Neural progenitor cell (in vitro differentiated cells): ENCODE measurements at places on chromosomes 5 and 9. TPM values are rescaled to one million over a fixed set of nuclear protein-coding genes. Genes with fewer than 3 reads are reported as not detected.
A peak's percentile ranks its signal among the peaks of the same experiment; 100 is the strongest.

- DNase-seq, result no peak
- no peaks in the 10 kb centered on the region for H3K27me3 ChIP-seq
- H3K36me3 ChIP-seq, result no peaks in the 10 kb centered on the region
- H3K27ac ChIP-seq, result no peak overlapping the region
- H3K4me1 ChIP-seq, result peaks cover 3% of the 10 kb centered on the region
Measured at GRCh38 chr9:120750421-120750820, 36.2 kb upstream of the MEGF9 start.

DNA sequence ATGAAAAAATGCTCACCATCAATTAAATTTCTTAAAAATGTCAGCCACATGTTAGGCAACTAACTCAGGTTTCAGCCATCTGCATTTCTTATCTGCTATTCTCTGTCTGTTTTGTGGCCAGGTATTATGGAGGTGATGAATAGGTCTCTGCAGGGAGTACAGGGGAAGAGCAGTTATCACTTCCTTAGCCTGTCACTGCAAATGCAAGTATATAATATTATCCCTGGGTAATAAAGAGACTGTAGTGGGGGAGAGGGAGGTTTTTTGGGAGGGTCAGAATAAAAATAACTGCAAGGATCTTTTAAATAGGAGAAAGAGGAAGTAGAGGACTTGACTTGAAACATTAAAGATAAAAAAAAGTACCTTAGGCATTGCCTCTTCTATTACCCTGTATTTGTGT is 49.6 kb upstream of the PTGER4 start:
- H3K4me1 ChIP-seq, result no peaks in the 10 kb centered on the region
- H3K27me3 ChIP-seq, result no peaks in the 10 kb centered on the region
- no peak overlapping the region for H3K27ac ChIP-seq
- DNase-seq, result no peak
- H3K36me3 ChIP-seq, result no peaks in the 10 kb centered on the region

- no peak for DNase-seq
- H3K36me3 ChIP-seq, result no peaks in the 10 kb centered on the region
- H3K4me3 ChIP-seq, result no peak overlapping the region
- no peaks in the 10 kb centered on the region for H3K27me3 ChIP-seq
- H3K27ac ChIP-seq, result no peak overlapping the region
Measured at GRCh38 chr5:73654171-73654811, 28.3 kb downstream of the ARHGEF28 start.

GRCh38 chr5:148091991-148092964 is 28.5 kb downstream of the SPINK5 start:
- no peak for DNase-seq
- no peak overlapping the region for H3K27ac ChIP-seq
- no peaks in the 10 kb centered on the region for H3K27me3 ChIP-seq
- H3K36me3 ChIP-seq, result no peaks in the 10 kb centered on the region
- H3K4me1 ChIP-seq, result no peaks in the 10 kb centered on the region

DNA sequence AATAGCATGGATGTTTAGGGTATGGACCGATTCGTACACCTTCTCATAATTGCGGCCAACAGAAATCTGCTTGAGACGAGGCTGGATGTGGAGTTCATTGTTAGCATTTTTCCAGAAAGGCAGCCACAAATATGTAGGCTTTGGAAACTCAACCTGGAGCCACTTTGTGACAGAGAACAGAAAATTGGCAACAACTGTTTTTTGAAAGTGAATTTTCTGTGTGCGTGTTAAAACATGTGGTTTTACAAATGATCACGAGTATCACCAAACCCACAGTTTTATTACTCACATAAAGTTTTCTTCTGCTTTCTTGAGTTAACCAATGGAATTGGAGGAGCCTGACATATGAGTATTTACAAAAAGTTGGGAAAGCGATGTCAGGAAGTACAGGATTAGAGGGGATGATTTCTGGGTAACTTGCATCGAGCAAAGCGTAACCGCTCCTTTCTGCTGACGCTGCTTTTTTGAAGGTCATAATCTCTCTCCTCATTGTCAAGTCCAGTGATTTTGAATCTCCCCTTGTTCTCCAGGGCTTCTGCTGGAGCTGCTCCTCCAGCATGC is 138.5 kb upstream of the TAF11L2 start:
- DNase-seq, result no peak
- H3K4me3 ChIP-seq, result no peak overlapping the region
- H3K27me3 ChIP-seq, result no peaks in the 10 kb centered on the region
- no peak overlapping the region for H3K27ac ChIP-seq

GRCh38 chr5:156208271-156208670 is 118.7 kb upstream of the SGCD start:
- DNase-seq, result peak; percentile 69
- H3K27ac ChIP-seq, result no peak overlapping the region
- H3K4me3 ChIP-seq, result no peak overlapping the region
- no peaks in the 10 kb centered on the region for H3K27me3 ChIP-seq
- no peaks in the 10 kb centered on the region for H3K4me1 ChIP-seq
- H3K36me3 ChIP-seq, result no peaks in the 10 kb centered on the region

- no peak for DNase-seq
- no peaks in the 10 kb centered on the region for H3K27me3 ChIP-seq
- H3K27ac ChIP-seq, result no peak overlapping the region
- H3K4me3 ChIP-seq, result no peak overlapping the region
- no peaks in the 10 kb centered on the region for H3K36me3 ChIP-seq
Measured at GRCh38 chr9:121902461-121903135, 190.5 kb downstream of the TTLL11 start.

- H3K36me3 ChIP-seq, result no peaks in the 10 kb centered on the region
- peaks cover 14% of the 10 kb centered on the region for H3K4me1 ChIP-seq
- no peak overlapping the region for H3K4me3 ChIP-seq
- no peak for DNase-seq
Measured at GRCh38 chr5:171612749-171613148, 172.9 kb upstream of the SMIM23 start.

- no peaks in the 10 kb centered on the region for H3K36me3 ChIP-seq
- peaks cover 5% of the 10 kb centered on the region for H3K4me1 ChIP-seq
- no peak overlapping the region for H3K4me3 ChIP-seq
- DNase-seq, result no peak
- H3K27me3 ChIP-seq, result no peaks in the 10 kb centered on the region
- no peak overlapping the region for H3K27ac ChIP-seq
Measured at GRCh38 chr5:73940026-73940425, 314.0 kb downstream of the ARHGEF28 start.

The GLRA1 gene
- total RNA-seq, result not detected in 2 replicates

The DOLPP1 gene
- total RNA-seq, result 25.1 and 39.0 TPM in 2 replicates
